ENCODE measurements at places on chromosomes 12 and 14.

GRCh38 chr14:101128478-101129321 lies 225.2 kb upstream of the RTL1 start:
- no peak for DNase-seq

- no peak for DNase-seq
Measured at GRCh38 chr12:46108721-46109120, 118.3 kb upstream of the SCAF11 start.

GRCh38 chr12:95762123-95762785 lies 28.3 kb downstream of the NTN4 start:
- no peak for DNase-seq

DNA sequence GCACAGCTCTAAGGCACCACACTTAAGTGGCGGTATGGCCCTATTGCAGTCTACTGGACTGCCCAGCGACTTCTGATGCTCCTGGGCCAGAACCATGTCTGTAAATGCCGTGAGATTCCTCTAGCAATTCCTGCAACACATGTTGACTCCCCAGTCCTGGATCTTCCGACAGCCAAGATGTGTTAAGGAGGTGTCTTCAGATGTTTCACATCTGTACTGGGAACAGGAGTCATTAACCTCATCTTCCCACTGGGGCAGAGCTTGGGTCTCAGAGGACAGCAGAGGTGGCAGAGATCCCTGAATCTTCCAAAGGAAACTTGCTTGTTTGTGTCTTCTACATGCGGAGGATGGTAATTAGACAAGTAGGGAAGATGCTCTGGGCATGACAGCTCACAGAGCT lies 8.2 kb downstream of the TMEM120B start:
- DNase-seq, result no peak

GRCh38 chr12:12612358-12612757 lies 682 bp downstream of the CREBL2 start:
- peak; percentile 58 for DNase-seq

GRCh38 chr12:116130431-116130830 lies 147.1 kb downstream of the MED13L start:
- no peak for DNase-seq

GRCh38 chr14:53949201-53949600 lies 7.4 kb downstream of the BMP4 start:
- no peak for DNase-seq

DNA sequence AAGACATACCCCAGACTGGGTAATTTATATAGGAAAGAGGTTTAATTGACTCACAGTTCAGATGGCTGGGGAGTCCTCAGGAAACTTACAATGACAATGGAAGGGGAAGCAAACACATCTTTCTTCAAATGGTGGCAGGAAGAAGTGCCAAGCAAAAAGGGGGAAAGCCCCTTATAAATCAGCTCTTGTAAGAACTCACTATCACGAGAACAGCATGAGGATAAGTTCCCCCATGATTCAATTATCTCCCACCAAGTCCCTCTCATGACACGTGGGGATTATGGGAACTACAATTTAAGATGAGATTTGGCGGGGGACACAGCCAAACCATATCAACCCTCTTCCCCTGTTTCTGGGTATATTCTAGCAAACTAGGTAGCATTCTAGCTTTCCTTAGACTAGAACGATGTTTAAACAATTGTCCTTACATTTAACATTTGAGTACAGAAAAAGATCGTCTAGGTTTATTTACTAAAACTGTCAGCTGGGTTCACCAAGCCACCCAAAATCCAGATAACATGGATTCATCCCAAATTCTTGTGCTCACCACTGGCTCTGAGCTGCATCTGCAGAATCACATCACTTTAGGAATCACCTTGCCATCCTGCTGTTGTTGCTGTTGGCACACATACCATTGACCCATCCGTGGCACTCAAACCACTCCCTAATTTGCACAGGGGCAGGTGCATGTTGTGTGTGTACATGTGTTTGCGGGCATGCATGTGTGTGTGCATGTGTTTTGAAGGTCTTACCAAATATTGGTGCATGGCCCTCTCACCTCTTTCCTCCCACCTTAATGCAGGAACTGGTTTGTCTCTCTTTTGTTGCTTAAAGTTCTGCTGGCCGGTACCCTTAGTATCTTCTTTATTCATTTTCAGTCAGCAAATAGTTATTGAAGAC lies 36.4 kb upstream of the VASH1 start:
- no peak for DNase-seq

GRCh38 chr12:132245521-132246101 lies 83.8 kb downstream of the GALNT9 start:
- DNase-seq, result no peak

DNA sequence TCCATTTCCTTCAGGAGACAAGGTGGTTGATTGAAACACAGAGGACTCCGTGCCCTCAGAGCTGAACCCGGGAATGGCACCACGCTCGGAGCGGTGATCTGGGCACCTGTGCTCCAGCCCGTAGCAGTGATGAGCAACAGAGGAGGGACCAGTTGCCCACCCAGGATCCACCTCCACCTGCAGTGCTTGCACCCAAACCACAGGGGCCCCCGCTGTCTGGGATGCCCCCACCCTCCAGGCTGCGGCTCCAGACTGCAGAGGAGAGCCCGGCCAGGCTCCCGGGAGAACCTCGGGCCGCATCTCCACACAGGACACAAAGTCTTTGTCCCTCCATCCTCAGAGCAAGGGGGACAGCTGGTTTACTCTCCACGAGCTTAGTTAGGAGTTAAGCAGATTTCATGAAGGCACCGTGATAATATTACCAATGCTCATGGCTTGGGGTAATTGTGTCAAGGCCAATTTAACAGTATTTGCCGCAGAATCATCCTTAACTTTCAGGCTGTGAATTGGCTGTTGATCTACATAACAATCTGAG lies 100.6 kb downstream of the TNFAIP2 start:
- no peak for DNase-seq

- DNase-seq, result peak; percentile 41
Measured at GRCh38 chr12:92556637-92557421, 146.0 kb upstream of the PLEKHG7 start.

DNA sequence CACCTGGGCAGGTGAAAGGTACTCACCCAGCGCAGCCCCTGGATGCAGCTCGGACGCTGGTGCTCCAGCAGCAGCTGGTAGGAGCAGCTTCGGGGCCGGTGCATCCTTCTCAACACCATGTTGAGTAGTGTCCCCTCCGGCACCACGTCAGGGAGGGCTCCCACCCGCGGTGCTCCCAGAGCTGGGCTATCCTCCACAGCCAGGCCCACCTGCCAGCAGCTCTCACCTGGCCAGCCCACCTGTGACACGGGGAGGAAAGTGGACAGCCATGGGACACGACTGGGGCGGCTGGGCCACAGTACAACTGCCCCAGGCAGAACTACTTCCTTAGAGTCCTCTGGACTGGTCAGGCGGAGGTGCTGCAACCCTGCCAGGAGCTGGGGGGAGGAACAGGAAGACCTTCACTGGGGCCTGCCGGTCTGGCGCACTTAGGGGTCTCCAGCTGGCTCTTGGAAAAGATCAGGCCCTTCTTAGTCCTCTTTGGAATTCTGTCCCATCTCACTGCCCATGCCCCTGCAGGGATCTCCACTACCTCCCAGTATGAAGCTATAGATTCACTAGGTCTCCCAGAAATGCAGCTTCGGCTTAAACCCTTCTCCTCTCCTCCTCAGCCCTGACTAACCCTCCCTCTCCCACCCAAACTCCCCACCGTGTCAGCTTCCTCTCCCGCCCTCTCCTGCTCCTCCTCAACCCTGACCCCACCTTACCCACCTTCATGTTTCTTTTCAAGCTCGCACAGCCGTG lies 668 bp downstream of the RAPGEF3 start:
- DNase-seq, result no peak

DNA sequence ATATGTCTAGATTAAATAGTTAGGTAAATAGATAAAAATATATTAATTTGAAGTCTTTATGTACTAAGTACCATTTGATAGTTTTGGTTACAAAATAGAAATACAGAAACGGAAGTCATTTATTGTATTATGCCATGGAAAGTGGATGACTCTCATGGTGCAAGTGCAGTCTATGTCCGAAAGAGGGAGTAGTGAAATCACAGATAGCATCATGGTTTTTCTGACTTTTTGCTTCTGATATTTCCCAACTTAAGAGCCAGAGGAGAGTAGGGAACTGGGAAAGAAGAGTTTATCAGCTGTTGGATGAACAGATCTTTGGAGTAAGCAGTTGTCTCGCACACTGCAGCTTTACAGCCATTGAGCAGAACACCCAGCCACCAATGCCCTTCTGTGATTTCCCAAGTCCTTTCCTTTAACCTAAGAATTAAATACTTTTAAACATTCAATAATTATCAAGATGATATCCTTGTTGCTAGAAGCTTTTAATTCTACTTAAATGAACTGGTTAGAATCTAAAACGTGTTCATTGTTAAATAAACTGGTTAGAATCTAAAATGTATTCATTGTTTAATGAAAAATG lies 18.4 kb upstream of the SRGAP1 start:
- no peak for DNase-seq

DNA sequence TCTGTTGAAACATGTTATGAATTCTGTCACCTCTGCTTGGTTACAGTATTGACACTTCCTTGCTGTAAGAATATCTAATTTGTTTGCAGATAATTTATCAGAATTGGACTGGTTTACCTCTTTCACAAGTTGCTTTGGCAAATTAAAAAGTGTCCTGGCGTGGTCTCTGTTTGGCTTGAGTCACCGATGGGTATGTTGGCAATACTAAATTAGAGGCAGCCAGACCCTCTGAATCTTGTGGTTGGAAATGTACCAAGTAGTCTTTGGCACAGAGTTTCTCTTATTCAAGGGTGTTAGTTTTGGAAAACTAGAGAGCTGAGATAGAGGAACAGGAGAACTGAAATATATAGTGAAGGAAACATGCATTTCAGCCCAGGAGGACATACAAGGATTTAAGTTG lies 521.1 kb upstream of the MGAT4C start:
- DNase-seq, result no peak

- DNase-seq, result peak; percentile 42
Measured at GRCh38 chr12:10147714-10148403, 17.9 kb upstream of the CLEC7A start.

GRCh38 chr12:107402041-107403022 lies 283.3 kb upstream of the PWP1 start:
- DNase-seq, result peak; percentile 74

DNA sequence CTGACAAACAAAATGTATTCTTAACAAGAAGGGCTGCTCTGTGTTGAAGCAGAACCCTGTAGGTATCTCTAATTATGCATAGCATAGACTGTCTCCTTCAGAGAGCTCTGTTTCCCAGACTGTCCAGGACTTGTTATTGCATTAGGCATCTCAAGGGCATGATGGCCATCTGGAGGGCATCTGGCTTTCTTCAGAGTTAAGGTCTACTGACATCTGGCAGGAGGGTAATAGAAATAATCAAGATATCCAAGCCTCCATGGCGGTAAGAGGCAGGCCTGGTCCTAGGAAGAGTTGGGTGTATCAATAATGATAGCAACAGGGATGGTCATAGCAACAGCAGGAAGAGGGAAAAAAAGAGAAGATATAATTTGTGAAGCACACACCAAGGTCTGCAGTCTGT lies 161.2 kb downstream of the TTC8 start:
- no peak for DNase-seq

DNA sequence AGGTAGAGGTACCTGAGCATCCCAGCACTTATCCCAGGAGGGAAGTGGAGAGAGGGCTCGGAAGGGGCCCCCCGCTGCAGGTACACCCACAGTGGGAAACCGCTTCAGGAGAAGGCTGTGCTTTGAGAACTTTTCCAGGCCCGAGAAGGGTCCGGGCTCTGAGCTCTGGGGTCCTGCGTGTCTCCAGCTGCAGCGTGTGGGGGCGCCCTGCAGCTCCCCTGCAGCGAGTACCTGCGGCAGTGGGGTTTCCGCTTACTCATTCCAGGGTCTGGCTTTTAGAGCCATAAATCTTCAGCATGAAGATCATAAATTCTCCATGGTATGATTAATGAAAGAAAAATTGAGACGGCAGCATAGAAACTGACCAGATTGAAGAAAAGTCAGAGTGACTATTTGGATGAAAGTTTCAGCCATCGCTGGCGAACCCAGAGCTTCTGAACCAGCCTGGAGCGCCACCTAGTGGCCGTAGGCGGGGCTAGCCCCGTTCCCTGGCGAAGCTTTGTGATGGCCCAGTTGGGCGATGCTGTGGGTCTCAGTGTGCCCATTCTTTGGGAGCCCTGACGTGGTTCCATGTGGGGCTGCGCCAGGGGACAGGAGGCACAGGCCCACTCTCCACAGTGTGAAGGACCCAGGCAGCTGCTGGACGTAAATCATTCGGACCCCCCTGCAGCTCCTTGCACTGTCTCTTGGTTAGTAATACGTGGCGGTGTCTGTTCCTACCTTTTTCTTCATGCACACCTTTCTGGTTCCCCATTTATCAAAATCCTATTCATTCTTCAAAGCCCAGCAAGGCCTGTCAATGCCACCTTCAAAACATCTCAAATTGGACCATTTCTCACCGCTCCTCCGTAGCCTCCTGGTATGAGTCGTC lies 198.2 kb downstream of the TSPAN9 start:
- DNase-seq, result peak; percentile 69

- no peak for DNase-seq
Measured at GRCh38 chr14:90726656-90727055, 89.6 kb downstream of the TTC7B start.

DNA sequence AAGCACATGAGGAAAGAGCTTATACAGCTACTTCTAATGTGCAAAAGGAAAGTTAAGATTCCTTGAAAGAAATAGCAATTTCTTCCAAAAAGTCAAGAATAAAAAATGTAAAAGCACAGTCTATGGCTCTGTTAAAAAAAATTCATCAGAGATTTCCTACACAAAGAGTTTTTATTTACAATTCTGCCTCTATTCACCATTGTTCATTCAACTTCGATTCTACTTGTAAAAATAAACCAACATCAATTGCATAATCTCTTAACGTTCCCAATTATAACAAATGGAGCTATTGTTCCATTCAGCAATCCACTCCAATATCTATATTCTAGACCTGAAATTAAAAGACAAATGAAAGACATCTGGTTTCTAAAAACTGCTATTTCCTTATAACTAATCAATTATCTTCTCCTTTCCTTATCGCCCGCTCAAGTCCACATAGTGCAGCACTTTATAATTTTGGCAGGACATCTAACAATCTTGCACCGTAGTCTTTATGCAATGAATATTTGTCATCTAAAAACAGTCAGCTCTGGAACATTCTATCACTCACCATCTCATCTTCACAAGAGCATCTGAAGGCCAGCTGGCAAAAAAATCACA lies 6.2 kb downstream of the EIF2S3B start:
- DNase-seq, result no peak

DNA sequence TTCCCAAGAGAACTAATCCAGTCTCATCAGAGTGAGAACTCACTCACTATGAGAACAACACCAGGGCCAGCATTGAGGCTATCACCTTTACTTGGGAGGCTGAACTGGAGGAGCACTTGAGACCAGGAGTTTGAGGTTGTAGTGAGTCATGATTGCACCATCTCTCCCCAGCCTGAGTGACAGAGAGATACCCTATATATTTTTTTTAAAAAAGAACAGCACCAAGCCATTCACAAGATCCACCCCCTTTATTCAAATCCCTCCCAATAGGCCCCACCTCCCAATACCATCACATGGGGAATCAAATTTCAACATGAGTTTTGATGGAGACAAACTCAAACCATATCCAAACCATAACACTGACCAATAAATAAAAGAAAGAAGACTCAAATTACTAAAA lies 3.7 kb upstream of the TMX1 start:
- DNase-seq, result peak; percentile 28

Data from activated CD4-positive, alpha-beta T cell treated with anti-CD3 and anti-CD28 coated beads, Interleukin-2, amount 50 U/mL, for 16 hours (primary cell).